ENCODE measurements at places on chromosomes 4 and X. TPM values are rescaled to one million over a fixed set of nuclear protein-coding genes. Genes with fewer than 3 reads are reported as not detected.

GRCh38 chr4:5635826-5636195 is 72.5 kb downstream of the EVC2 start:
- DNase-seq = no peak

YY2 gene
- total RNA-seq = 2.3 TPM

LRP2BP gene
- 0.93 TPM for total RNA-seq

DNA sequence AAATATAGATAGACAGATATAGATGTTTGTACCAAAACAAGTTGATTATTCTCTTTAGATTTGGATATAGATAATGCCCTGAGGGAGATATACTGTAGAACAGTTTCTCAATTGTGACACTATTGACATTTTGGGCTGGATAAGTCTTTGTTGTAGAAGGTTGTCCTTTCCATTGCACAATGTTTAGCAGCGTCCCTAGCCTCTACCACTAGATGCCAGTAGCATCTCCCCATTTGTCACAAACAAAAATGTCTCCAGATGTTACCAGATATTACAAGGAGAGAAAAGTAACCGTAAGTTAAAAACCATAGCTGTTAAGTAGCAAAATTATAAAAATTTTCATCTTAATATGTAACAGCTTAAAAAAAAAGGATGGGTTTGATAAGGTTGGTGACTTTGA is 2595.3 kb downstream of the ARAP2 start:
- no peak for DNase-seq
